ENCODE measurements at places on chromosomes 12 and 14. TPM values are rescaled to one million over a fixed set of nuclear protein-coding genes. Genes with fewer than 3 reads are reported as not detected.

GRCh38 chr12:3128498-3129293 is 51.5 kb downstream of the TSPAN9 start:
- DNase-seq = no peak

GRCh38 chr14:91511043-91511383 is 903 bp upstream of the PPP4R3A start:
- no peak for DNase-seq

DNA sequence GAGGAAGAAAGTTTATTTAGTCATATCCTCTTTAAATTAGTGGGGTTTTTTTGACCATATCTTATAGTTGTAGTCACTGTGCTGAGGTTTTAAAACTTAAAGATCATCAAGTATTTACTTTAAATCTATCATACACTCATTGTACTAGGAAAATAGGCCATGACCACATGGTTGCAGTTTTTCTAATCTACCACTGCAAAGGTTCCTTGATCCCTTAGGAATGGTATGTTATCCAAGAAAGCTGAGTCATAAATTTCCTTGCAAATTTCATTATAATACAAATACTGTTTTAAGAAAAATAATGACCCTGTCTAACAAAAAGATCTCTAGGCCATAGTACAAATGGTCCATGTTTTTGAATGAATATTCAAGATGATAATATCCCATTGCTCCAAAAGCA is 74.7 kb downstream of the DBX2 start:
- DNase-seq = no peak

- no peak for DNase-seq
Measured at GRCh38 chr14:89179891-89180404, 237.1 kb downstream of the FOXN3 start.

- no peak for DNase-seq
Measured at GRCh38 chr14:29930283-29930682, 2.6 kb upstream of the PRKD1 start.

GRCh38 chr12:75480469-75480949 is at the start of gene GLIPR1:
Gene GLIPR1 (plus strand): TSS chr12:75480755. CDS start chr12:75480881, 126 bp downstream.
- peak; percentile 92 for DNase-seq

- no peak for DNase-seq
Measured at GRCh38 chr14:67137744-67138371, 51.4 kb upstream of the GARIN2 start.

GRCh38 chr12:16636435-16637055 is 30.6 kb upstream of the LMO3 start:
- DNase-seq = no peak

- DNase-seq = no peak
Measured at GRCh38 chr12:3832738-3833137, 40.5 kb downstream of the PARP11 start.

DNA sequence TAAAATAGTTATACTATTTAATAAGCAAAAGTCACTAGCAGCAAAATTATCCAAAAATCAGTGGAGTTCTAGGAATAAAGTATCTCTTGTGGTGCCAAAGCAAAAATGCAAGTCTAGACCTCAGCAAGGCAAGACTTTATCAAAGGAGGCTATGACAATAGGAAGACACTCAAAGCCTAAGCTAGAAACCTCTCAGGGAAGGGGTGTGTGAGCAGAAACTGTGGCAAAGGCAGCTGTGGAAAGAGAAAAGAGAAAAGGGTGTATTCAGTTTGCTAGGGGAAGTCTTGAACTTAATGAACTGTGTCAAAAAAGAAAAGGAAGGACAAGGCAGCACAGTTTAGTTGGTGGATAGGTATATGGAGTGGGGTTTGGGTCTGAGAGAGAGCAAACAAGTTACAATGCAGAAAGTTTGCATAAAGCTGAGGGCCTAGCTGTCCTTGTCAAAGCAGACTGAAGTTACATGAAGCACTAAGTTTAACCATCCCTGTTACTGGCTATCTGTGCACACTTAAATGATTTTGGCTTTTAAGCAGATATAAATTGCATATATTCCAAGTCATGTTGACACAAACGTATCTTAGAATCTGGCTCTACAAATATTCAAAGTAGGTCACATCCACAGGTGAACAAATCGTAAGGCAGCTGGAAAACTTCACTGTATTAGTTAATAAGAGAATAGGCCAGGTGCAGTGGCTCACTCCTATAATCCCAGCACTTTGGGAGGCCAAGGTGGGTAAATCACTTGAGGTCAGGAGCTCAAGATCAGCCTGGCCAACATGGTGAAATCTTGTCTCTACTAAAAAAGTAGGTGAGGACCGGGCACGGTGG is 31.0 kb upstream of the AMN1 start:
- no peak for DNase-seq

DNA sequence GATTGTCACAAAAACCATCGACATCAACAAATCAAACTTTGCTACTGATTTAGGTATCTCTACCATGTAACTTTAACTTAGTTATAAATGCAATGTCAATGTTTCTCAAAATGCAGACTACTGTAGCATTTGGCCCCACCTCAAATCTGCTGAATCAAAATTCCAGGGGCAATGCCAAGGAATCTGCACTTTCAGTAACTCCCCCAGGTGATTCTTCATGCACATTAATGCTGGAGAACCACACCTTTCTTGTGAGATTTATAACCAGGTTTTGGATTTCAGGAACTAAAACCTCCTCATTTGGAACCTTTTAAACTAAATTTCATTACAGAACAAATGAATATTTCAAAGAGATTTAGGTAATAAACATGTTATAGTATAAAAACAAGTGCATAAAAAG is 4.9 kb downstream of the ATP2B1 start:
- DNase-seq = no peak

DNA sequence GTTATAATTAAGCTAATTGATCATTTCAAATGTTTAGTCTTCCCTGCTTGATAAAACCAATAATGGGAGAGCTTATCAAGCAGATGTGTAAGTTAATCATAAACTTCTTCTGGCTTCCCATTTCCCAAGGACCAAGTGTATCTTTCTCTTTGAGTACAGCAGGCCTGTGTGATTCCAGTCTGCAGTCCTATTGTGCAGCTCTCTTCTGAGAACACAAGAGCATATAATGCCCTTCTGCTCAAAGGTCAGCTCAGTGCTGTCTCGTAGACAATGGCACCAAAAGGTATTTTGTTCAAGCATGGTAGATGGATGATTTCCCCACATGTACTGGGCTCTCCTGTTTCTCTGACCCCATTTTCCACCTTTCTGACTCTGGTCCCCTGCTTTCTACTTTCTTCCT is 101.8 kb upstream of the DYRK2 start:
- no peak for DNase-seq

- peak; percentile 82 for DNase-seq
Measured at GRCh38 chr12:51217133-51217967, 512 bp downstream of the POU6F1 start.

DNA sequence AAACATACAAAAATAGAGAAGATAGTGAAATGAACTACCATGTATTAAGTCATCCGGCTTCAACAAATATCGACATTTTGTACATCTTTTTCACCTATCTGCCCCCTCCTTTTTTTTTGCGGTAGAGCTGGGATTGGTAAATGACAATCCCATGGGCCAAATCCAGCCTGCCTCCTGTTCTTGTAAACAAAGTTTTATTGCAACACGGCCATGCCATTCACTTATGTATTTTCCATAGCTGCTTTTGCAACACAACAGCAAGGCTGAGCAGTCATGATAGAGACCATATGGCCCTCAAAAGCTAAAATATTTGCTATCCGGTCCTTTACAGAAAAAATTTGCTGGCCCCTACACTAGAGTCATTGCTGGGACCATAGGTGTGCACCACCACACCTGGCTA is 58.1 kb upstream of the PLEKHG3 start:
- no peak for DNase-seq

- DNase-seq = no peak
Measured at GRCh38 chr12:60194678-60195077, 598.8 kb downstream of the SLC16A7 start.

- DNase-seq = no peak
Measured at GRCh38 chr12:47303207-47303606, 223.4 kb upstream of the AMIGO2 start.

GRCh38 chr14:56587701-56588100 is 8.1 kb downstream of the TMEM260 start:
- no peak for DNase-seq

DNA sequence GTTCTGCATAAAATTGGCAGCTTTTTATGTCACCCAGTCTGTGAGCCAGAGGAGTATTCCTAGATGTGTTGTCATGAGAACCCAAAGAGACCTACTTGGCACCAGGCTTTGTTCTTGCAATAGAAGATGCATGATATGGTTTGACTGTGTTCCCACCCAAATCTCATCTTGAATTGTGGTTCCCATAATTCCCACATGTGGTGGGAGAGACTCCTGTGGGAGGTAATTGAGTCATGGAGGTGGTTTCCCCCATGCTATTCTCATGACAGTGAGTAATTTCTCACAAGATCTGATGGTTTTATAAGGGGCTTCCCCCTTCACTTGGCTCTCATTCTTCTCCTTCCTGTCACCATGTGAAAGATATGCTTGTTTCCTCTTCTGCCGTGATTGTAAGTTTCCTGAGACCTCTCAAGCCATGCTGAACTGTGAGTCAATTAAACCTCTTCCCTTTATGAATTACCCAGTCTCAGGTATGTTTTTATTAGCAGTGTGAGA is 572.0 kb upstream of the ATP2B1 start:
- DNase-seq = no peak

GRCh38 chr14:91158091-91158790 is 44.4 kb downstream of the DGLUCY start:
- no peak for DNase-seq

DNA sequence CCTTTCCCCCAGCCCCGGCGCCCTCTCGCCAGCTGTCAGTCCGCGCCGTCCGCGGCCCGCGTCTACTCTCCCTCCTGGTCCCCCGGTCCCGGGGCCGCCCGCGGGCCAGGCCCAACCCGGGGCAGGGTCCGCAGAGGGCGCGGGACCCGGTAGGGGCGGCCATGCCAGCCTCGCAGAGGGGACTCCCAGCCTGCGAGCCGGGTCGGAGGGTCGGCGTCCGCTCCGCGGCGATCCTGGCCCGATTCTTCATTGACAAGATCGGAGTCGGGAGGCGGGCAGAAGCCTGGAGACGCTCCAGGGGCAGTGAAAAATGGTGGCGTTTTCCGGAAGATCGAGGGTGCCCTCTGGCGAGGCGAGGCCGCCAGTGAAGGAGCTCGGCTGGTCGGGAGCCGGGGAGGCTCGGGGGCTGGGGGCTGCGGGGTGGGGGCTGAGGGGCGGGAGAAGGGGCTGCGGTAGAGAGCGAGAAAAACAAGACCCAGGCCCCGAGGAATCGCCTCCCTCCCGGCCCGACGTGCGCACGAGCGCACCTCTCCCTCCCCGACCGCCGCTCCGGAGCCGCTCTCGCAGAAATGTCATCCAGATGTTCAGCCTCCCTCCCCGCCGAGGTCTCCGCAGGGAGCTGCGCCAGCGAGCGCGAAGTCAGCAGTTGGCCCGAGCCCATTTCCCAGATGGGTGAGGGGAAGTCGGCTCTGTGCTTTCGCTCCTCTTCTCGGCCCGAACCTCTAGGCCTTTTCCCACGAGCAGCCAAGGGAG is 647 bp upstream of the TGFB3 start:
- peak; percentile 94 for DNase-seq

DNA sequence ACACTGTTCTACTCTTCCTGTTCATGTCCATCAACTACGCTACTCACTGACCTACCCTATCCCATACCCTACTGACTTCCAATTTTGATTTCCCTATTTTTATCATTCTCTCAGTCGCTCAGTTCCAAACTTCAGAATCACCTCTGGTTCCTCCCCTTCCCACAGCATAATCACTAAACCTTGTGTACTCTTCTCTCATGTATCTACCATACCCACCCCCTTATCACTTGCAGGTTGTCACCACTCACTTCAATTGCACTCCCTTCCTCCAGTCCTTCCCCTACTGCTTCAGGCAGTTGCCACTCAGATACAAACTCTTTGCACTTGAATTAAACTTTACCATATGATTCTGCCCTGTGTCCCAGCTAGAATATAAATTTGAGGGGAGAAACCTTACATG is 6.3 kb downstream of the RACGAP1 start:
- no peak for DNase-seq

DNA sequence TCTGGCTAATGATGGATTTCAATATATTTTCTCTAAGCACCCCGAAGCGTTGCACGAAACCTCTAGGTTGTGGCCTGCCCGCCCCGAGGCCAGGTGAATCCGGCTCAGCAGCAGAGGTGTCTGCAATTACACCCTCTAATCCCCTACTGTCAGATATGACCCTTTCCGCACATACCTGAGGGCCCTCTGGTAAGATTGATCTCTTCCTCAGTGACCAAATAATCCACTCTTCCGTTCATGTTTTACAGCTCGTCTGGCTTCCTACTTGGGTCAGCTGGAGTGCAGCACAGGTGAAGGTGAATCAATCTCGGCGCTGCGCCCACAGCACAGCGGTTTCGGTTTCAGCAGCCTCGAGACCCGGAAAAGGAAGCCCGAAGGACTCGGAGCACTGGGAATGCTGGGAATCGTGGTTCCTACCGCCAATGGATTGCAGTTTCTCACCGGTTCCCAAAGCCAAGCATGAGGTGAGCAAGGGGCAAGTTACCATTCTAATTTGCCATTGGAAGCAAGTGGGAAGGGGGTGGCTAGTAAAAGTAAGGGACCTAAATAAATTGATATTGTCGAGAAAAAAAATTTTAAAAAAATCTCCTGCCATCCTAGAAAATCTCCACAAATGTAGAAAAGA is at the start of gene SYNJ2BP:
Gene SYNJ2BP (minus strand): TSS at position 366 of the 625 bp plus-strand sequence. CDS start 127 bp downstream, at position 239.
- DNase-seq = peak; percentile 83

- no peak for DNase-seq
Measured at GRCh38 chr12:63981343-63981742, 136.8 kb downstream of the SRGAP1 start.

- DNase-seq = peak; percentile 73
Measured at GRCh38 chr12:50589650-50590435, 85.1 kb downstream of the DIP2B start.

DNA sequence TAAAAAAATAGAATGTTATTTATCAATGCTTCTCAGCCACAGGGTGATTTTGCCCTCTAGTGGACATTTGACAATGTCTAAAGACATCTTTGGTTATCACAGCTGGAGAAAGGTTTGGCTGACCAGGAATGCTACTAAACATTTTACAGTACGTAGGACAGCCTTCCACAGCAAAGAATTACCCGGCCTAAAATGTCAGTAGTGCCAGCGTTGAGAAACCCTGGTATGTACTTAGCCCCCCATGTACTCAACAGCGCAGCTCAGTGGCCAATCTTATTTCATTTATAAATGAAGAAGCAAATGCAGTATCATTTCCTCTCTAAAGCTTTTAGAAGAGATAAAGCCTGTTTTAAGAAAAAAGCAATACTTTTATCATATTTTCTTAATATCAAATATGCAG is 5.8 kb downstream of the MARK3 start:
- peak; percentile 81 for DNase-seq

The SMOC1 gene
- not detected for total RNA-seq

The LMNTD1 gene
- not detected for total RNA-seq

The KLRC2 gene
- not detected for total RNA-seq

The E2F7 gene
- total RNA-seq = 20.0 TPM

The EIF2S3B gene
- 0.62 TPM for total RNA-seq

The RPS6KA5 gene
- 13.5 TPM for total RNA-seq

The BMP4 gene
- not detected for total RNA-seq

The POTEG gene
- not detected for total RNA-seq

The CNPY2 gene
- 169 TPM for total RNA-seq

The ZNF140 gene
- 14.5 TPM for total RNA-seq

The NR1H4 gene
- total RNA-seq = not detected

The KRT74 gene
- total RNA-seq = not detected

Measured in activated CD4-positive, alpha-beta T cell treated with anti-CD3 and anti-CD28 coated beads, Interleukin-2, amount 10 ng/mL, durations not matched to agents 24 days and 14 days (primary cell).